SK-N-SH treated with all-trans-retinoic acid at 6 μM for 48 hours (cell line): ENCODE measurements at places on chromosomes 5 and 9.
A peak's percentile ranks its signal among the peaks of the same experiment; 100 is the strongest.

DNA sequence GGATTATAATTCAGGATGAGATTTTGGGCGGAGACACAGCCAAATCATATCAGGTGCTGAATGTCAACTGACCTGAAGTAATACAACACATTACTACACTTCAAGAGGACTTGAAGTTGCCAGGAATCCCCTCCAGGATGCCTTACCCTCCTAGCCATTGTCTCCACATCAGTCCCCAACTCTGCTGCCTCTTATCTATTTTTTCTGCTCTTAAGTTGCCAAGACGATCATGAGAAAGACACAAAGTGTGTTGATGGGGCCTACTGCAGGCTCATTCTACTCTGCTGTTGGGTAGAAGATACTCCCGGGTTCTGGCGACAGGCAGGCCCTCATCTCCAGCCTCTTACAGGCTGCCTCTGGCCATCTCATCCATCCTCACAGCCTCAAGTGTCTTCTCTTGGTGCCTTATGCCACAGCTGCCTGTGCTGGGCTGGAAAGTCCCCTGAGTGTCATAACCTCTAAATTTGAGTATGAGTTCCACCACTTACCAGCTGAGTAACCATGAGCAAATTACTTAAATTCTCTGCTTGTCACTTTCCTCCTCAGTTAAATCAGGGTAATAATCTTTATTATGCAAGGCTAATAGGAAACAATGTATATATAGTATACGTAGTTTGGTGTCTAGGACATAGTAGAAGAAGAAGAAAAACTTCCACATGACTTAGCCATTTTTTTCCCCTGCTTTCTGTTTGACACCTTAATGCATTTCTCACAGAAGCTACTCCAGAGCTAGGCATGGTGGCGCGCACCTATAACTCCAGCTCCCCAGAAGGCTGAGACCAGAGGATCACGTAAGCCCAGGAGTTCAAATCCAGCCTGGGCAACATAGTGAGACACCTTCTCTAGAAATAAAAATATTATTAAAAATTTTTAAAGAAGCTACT, 73.0 kb upstream of the SNX2 start:
- no peak for ATAC-seq

DNA sequence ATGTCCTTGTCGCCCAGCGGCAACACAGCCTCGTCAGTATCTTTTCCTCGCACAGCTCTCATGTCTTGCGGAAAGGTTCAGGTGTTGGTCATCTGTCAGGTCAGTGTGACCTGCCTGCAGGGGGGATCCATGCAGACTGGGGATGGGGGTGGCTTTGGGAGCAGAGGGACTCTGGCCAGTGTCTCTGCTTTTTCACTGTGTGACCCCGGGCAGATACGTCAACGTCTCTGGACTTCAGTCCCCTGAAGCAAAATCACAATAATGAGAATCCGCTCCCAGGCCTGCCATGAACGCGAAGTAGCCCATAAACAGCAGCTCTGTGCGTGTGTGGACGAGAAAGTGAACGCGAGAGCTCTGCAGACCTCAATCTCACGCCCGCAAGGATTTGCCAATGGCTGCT, 75.7 kb upstream of the FCN1 start:
- ATAC-seq, result no peak

DNA sequence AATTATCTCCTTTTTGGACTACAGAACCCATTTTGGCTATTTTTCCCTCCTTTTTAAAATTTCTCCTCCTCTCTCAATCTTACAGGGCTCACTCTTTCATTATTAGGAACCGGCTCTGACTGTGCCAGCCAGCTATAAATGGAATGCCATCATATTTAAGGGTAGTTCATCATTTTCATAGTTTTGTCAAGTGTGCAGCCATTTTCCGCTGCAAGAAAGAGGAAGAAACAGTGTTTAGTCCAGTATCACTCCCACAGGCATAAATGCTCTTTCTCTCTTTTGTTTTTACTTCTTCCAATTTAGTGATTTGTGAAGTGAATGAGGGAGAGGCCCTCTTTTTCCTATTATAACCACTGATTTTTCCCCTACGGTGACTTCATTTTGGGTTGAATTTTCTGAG, 290.0 kb downstream of the NR3C1 start:
- no peak for ATAC-seq

GRCh38 chr9:78103971-78104433, 72.4 kb upstream of the GNAQ start:
- ATAC-seq, result no peak

DNA sequence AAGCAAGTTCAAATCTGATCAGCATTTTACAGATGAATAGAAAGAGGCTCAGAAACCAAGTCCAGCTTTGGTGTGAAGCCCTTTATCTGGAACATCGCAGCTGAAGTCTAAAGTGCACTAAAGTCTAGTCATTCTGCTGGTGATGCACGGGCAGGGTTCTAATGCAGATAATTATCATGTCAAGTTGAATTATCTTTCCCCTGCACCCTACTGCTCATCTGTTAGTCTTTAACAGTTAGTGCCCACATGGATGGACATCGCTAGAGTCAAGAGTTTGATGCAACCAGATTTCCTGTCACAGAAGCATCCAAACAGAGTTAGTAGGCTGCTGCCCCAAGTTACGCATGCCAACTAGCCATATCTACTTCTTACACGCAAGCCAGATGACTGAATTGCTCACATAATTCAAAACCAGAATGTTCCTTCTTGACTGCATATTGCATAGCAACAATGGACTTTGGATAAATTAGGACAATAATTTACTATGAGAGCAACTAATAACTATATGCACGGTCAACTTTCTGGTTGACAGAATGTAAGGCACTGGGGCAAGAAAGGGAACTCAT, 1.6 kb upstream of the TOMM5 start:
- ATAC-seq, result no peak

GRCh38 chr5:180138214-180138975, 66.8 kb upstream of the RNF130 start:
- no peak for ATAC-seq

- no peak for ATAC-seq
Measured at GRCh38 chr9:68781928-68782327, 76.9 kb downstream of the PIP5K1B start.

DNA sequence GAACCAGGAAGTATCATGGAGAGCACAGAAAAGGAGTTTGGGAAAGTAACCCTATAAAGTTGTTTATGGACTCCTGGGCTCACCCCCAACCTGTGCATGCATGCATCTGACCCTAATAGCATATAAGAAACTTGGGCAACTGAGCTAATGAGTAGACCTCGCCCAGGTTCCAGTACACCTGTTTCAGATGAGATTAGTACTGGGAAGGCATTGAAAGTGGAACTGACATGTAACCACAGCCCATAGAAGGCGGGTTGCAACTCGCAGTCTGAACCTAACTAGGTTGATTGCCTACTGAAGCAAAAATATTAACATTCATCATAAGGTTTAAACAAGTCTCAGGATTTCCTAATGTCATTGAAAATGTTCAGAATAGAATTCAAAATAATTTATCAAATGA, 87.0 kb downstream of the WNK2 start:
- ATAC-seq, result no peak

- ATAC-seq, result no peak
Measured at GRCh38 chr9:94643176-94643575, 3.9 kb upstream of the FBP1 start.

DNA sequence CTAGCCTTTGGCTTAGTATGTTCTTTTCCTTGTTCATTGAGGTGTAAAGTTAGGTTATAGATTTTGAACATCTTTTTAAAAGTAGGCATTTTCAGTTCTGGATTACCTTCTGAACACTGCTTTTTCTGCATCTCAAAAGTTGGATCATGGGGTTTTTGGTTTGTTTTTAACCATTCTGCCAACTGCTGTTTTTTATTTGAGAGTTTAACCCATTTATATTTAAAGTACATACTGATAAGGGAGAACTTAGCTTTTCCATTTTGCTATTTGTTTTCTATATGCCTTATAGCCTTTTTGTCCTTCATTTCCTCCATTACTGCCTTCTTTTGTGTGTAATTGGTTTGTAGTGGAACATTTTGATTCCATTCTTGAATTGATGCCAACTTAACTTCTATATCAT, 30.5 kb upstream of the ZNF169 start:
- no peak for ATAC-seq

- no peak for ATAC-seq
Measured at GRCh38 chr9:17630531-17630949, 51.7 kb downstream of the SH3GL2 start.

DNA sequence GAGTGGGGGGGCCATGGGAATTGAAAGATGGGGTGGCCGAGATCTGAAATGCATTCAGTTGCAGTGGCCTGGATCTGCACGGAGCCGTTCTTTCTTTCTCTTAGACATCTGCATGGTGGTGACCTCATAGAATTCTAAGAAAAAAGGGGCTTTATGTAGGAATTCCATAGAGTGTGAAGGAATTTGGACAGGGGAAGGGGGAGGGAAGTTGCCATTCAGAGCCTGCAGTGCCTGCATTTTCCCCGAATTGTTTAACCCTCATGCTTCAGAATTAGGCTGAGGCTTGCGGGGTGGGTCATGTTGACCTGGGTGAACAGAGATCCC, 4.9 kb downstream of the NEK6 start:
- no peak for ATAC-seq

GRCh38 chr5:89883967-89884366, 525.6 kb downstream of the CETN3 start:
- ATAC-seq, result no peak

DNA sequence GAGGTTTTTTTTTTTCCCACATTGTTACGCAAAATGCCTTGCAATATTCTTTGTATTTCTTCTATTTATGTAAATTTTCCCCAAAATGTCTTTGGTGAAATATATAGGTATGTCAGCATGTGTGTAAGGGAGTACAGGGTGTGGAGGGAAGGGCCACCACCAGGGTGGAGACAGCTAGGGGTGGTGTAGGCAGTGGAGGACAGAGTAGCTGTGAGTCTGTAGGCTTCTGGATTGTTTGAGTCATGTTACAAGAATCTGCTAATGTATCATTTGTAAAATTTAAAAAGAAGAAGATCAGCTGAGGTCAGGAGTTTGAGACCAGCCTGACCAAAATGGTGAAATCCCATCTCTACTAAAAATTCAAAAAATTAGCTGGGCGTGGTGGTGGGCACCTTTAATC, 175.5 kb downstream of the NXNL2 start:
- ATAC-seq, result no peak

GRCh38 chr5:119862619-119863018, 233.3 kb downstream of the FAM170A start:
- peak; percentile 70 for ATAC-seq

DNA sequence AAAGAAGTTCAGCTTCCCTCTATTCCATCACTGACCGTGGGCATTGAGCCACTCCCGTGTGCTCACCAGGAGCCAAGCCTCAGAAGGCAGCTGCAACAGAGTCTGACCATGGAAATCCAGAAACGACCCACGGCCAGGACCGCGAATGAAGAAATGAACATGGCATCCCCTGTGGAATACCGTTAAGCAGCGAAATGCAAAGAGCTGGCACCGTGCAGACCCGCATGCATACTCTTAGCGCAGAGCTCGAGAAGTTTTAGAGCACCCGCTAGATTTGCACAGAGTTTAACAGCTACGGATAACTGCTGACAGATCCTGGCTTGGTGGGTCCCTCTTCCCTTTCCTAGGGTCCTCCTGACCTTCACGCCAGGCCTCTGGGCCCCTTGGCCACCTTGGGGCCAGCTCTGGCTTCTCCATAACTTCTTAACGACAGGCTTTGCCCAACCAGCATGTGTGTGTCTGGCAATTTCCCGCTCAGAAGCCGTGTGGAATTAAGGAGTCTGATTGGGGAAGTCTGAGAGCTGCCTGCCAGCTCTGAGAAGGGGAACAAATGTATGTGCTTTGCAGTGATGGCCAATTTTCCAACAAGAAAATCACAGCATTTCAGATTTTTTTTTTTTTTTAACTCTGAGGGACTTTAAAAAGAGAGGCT, 75.3 kb upstream of the COL5A1 start:
- ATAC-seq, result no peak

DNA sequence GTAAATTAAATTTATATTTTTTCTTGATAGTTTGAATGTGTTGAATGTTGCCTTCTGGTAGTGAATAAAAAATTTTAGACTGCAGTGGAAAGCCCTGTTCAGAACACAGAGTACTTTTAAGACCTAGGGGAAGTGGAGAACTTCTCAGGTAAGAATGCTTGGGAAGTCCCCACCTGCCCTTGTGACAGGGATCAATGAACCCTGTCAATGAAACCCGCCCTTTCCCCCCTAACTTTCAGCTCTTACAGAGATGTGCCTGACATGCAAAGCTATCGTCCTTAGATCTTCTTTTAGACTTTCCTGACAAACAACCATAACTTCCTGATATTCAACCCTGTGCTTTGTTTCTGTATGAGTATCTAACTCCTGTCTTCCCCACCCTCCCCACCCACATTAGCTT, 562.7 kb downstream of the TLE4 start:
- ATAC-seq, result no peak

DNA sequence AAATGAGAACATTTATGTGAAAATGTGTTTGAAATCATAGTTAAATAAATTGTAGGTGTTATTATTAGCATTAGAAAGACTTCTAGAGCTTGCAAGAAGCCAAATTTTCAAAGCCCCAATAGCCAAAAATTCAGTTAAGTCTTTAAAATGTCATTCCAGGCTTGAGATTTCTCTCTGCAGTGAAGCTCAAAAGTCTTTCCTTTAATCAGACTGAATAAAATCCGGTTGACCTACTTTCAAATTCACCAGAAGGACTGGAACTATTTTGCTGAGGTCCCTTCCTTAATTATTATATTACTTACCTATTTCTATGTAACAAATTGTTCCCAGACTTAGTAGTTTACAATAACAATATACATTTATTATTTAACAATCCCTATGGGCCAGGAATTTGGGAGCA, 112.2 kb upstream of the TRPM3 start:
- ATAC-seq, result no peak

DNA sequence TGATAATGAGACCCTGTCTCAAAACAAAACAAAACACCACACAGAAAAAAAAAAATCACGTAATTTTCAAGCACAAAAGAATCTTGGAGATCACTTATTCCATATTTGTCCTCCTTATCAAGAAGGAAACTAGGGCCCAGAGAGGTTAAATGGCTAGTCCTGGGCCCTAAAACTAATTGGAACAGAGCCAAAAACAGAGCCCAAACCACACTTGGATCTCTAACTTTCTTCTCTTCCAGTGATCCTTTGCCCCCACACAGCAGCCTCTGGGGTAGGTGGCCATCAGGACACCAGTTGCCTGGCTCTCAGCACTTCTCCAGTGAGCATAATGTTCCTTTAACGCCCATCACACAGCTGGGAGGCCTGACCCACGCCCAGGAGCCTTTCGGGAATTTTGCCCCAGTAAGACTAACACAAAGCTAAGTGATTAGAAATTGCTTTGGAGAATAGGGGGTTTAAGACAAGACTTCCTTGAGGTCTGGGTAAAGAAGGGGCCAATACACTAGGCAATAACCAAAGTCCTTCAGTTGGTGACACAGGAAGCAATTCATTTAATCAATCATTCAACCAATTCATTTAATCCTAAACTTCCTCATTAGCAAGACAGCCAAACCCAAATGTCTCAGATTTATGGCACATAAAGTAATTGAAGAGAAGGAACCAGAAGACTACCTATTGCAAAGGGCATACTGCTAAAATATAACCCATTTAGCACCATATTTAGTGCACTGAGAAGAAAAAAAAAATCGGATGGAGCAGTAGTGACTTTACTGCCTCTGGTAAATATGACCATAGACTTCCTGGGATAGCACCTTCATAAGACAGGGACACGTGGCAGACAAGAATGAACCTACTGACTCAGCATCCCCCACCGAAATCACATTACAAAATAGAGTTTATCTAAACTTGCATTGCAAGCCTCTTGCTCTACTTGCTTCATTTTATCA, 77.8 kb downstream of the ZNF608 start:
- no peak for ATAC-seq
